ENCODE measurements at places on chromosomes 13 and 19. TPM values are rescaled to one million over a fixed set of nuclear protein-coding genes. Genes with fewer than 3 reads are reported as not detected.

GRCh38 chr13:83827338-83827737 lies 54.9 kb downstream of the SLITRK1 start:
- DNase-seq, result no peak

GRCh38 chr13:44819245-44819644 lies 170.0 kb downstream of the NUFIP1 start:
- DNase-seq, result no peak

- DNase-seq, result peak; percentile 41
These were observed 21.9 kb downstream of the SMIM24 start for GRCh38 chr19:3458229-3459088.

GRCh38 chr19:2808129-2808941 lies 11.3 kb upstream of the ZNF554 start:
- DNase-seq, result no peak

FGF21 gene
- total RNA-seq, result not detected

ZNF101 gene
- 51.0 TPM for total RNA-seq
